ENCODE measurements at places on chromosomes 16 and 17.

GRCh38 chr17:57357830-57358430 lies 101.6 kb downstream of the MSI2 start:
- no peak for DNase-seq

- DNase-seq = no peak
Observed at GRCh38 chr17:49406421-49407061, 8.1 kb downstream of the PHB1 start.

- DNase-seq = no peak
Observed at GRCh38 chr17:41449008-41449407, 8.2 kb upstream of the KRT38 start.

- DNase-seq = no peak
Observed at GRCh38 chr17:76500074-76500746, 1.0 kb downstream of the RHBDF2 start.

- DNase-seq = no peak
Observed at GRCh38 chr17:62631086-62631935, 3.8 kb downstream of the MRC2 start.

GRCh38 chr16:79483336-79483735 lies 117.2 kb downstream of the MAF start:
- DNase-seq = no peak
